ENCODE measurements at places on chromosomes 5 and 9. TPM values are rescaled to one million over a fixed set of nuclear protein-coding genes. Genes with fewer than 3 reads are reported as not detected.

SLC6A3 gene
- not detected for total RNA-seq

C9orf78 gene
- total RNA-seq = 39.8 TPM

SMIM32 gene
- not detected for total RNA-seq

LCNL1 gene
- total RNA-seq = 3.3 TPM

PAEP gene
- not detected for total RNA-seq

RNF183 gene
- not detected for total RNA-seq

CTNND2 gene
- total RNA-seq = not detected

CBY3 gene
- total RNA-seq = not detected

PCDHAC2 gene
- 2.6 TPM for total RNA-seq

RECK gene
- 43.1 TPM for total RNA-seq

INSL4 gene
- not detected for total RNA-seq

OR1J2 gene
- 0.33 TPM for total RNA-seq

DPYSL3 gene
- 135 TPM for total RNA-seq

C9 gene
- total RNA-seq = under 0.01 TPM

PCDHB7 gene
- 1.5 TPM for total RNA-seq

ISL1 gene
- not detected for total RNA-seq
